T-helper 17 cell (primary cell): ENCODE measurements at places on chromosomes 11 and 22.

DNA sequence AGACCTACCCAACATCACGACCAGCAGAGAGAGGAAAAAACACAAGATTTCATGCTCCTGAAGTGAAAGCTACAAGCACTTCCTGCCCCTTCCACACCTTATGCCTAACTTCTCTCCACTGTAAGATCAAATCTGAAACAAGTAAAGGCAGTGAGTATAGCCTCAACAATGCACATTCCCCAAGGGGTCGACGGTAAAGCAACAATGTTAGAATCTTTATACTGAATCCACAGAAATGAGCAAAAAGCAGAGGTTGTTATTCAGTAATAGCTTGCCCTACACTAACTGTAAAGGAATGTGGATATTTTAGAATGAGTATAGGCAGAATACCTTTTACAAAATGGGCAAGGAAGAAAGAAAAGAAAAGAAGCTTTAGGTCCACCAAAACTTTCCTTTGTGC lies 15.6 kb downstream of the ARFGAP3 start:
- H3K4me1 ChIP-seq: peaks cover 17% of the 10 kb centered on the region
- H3K27ac ChIP-seq: no peak overlapping the region
- no peak overlapping the region for H3K4me3 ChIP-seq
- peaks cover 9% of the 10 kb centered on the region for H3K36me3 ChIP-seq
- H3K27me3 ChIP-seq: no peaks in the 10 kb centered on the region

DNA sequence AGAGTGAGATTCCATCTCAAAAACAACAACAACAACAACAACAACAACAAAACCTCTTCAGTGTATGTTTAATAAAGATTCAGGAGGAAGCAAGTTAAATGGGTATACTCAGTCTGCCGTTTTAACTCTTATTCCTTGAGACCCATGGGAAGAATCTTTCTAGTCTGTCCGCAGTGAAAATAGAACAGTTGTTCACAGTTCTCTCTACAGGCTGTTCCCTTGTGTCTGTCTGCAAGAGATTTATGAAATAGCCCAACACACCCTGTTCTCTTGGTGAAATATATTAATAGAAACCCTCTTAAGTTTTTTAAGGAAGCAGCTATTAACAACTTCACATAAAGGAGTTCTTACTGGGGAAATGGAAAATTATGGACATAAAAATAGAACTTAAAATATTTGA lies 682.2 kb upstream of the RAG2 start:
- H3K4me1 ChIP-seq: no peaks in the 10 kb centered on the region
- H3K4me3 ChIP-seq: no peak overlapping the region
- no peaks in the 10 kb centered on the region for H3K27me3 ChIP-seq
- no peaks in the 10 kb centered on the region for H3K36me3 ChIP-seq
- no peak for DNase-seq

GRCh38 chr22:42604403-42604802 lies 10.3 kb downstream of the POLDIP3 start:
- H3K36me3 ChIP-seq: no peaks in the 10 kb centered on the region
- H3K4me1 ChIP-seq: peaks cover 25% of the 10 kb centered on the region
- peak overlapping the region; percentile 53 for H3K27ac ChIP-seq
- no peaks in the 10 kb centered on the region for H3K27me3 ChIP-seq

GRCh38 chr11:64703048-64703447 lies 19.9 kb downstream of the NRXN2 start:
- DNase-seq: no peak
- H3K4me3 ChIP-seq: no peak overlapping the region
- peaks cover 6% of the 10 kb centered on the region for H3K4me1 ChIP-seq
- peaks cover 4% of the 10 kb centered on the region for H3K36me3 ChIP-seq
- H3K27me3 ChIP-seq: peaks cover 62% of the 10 kb centered on the region
- no peak overlapping the region for H3K27ac ChIP-seq

DNA sequence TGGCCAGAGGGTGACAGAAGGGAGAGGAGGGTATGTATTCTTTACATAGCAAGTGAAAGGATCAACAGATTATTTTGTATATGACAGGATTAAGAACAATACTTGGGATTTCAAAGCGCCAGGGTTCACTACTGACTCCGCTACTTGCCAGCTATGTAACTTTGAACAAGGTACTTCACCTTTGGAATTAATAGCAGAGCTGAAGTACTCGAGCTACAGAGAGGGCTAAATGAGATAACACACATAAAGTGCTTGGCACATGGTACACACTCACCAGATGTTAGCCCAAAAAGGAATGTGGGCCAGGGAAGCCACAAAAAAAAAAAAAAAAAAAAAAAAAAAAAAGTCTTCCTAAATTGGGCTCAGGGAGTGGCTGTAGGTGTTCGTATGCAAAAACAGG lies 408.4 kb downstream of the BUD13 start:
- H3K4me3 ChIP-seq: no peak overlapping the region
- H3K36me3 ChIP-seq: no peaks in the 10 kb centered on the region
- no peak overlapping the region for H3K27ac ChIP-seq
- DNase-seq: no peak

GRCh38 chr22:28025333-28025732 lies 106.3 kb upstream of the PITPNB start:
- no peak for DNase-seq
- H3K36me3 ChIP-seq: no peaks in the 10 kb centered on the region
- H3K4me3 ChIP-seq: no peak overlapping the region
- no peak overlapping the region for H3K27ac ChIP-seq
- no peaks in the 10 kb centered on the region for H3K4me1 ChIP-seq

GRCh38 chr22:37177221-37177620 lies 10.8 kb downstream of the C1QTNF6 start:
- peaks cover 9% of the 10 kb centered on the region for H3K36me3 ChIP-seq
- DNase-seq: no peak
- no peak overlapping the region for H3K4me3 ChIP-seq
- peaks cover 32% of the 10 kb centered on the region for H3K27me3 ChIP-seq
- H3K4me1 ChIP-seq: peaks cover 12% of the 10 kb centered on the region

GRCh38 chr22:32205974-32206773 lies 1.3 kb upstream of the RFPL2 start:
- peaks cover 38% of the 10 kb centered on the region for H3K4me1 ChIP-seq
- H3K27me3 ChIP-seq: no peaks in the 10 kb centered on the region
- H3K27ac ChIP-seq: peak overlapping the region; percentile 75
- H3K36me3 ChIP-seq: peaks cover 3% of the 10 kb centered on the region
- DNase-seq: no peak
- H3K4me3 ChIP-seq: peak overlapping the region; percentile 57
